ENCODE measurements at places on chromosomes 3 and 15.

- DNase-seq = no peak
Measured at GRCh38 chr3:27340534-27340933, 28.6 kb downstream of the NEK10 start.

- peak; percentile 55 for DNase-seq
Measured at GRCh38 chr3:9037144-9037711, 74.0 kb upstream of the RAD18 start.

DNA sequence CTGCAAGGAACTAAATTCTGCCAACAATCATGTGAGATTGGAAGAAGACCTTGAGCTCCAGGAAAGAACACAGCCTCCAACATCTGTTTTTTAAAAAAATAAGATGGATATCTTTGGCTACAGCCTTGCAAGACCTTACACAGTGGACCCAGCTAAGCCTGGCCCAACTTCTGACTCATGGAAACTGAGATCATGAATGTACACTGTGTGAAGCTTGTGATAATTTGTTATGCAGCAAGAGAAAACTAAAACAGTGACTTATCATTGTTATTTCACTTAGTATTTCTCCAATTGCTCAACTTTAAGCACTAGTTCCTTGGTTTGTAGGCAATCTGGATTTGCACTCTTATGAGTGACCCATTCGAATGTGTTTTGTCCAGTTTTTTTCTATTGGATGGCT, 29.3 kb downstream of the SHQ1 start:
- no peak for DNase-seq

DNA sequence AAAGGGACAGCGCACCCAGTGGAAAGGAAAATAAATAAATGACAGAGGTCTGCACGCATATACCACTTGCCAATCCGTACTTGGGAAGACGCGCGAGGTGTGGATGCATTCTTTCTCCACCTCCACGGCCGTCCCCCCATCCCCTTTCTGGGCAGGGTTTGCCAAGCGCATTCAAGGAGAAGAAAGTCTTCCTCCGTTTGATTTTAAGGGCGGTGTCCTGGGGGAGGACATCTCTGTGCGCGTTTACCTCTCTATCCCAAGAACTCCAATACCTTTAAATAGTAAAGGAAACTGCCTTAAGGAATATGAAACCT, 576 bp upstream of the MB21D2 start:
- no peak for DNase-seq

DNA sequence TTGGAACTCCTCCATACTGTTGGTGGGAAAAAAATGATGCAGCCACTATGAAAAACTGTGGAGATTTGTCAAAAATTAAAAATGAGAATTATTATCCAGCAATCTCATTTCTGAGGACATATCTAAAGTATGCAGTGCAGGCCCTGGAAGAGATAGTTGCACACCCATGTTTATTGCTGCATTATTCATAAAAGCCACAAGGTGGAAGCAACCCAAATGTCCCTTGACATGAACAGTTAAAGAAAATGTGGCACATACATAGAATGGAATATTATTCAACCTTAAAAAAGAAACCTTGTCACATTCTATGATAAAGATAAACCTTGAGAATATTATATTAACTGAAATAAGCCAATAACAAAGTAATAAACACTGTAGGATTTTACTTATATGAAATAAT, 80.9 kb upstream of the ARHGEF26 start:
- no peak for DNase-seq

- no peak for DNase-seq
Measured at GRCh38 chr3:156744631-156745030, 70.2 kb downstream of the TIPARP start.

DNA sequence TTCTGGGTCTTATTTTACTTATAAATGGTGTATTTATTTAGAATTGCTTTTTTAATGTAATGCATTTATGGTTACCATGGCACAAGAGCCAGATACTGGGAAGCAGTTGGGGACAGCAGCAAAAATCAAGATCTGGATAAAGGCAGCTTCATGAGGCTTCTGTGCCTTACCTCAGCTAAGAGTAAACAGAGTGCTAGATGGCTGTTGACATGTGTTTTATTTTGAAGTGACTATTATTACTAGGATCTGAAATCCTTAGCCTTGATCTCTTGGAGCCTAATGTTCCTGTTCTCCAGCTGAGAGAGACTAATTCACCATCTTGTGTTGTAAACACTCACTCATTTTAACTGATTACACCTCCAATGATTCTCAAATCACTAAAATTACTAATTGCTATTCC, 317.8 kb downstream of the LPP start:
- DNase-seq = no peak

DNA sequence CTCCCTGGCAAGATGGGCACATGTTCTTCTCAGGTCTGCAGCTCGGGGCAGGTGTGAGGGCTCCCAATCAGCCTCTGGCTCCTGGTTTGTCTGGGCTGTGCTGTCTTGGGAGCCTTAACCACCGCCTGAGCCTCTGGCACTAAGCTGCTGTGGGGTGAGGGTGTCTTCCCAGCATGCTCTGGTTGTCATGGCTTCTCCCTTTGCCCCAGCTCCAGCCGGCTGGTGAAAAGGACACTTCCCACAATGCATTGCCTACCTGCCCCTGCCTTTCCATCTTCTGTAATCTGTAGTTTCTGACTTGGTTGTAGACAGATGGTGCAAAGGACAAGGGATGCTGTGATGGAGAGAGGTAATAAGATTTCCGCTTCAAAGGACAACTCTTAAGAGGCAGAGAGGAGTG, 295.3 kb downstream of the TLE3 start:
- no peak for DNase-seq

- no peak for DNase-seq
Measured at GRCh38 chr15:27601239-27601960, 497.7 kb downstream of the OCA2 start.

DNA sequence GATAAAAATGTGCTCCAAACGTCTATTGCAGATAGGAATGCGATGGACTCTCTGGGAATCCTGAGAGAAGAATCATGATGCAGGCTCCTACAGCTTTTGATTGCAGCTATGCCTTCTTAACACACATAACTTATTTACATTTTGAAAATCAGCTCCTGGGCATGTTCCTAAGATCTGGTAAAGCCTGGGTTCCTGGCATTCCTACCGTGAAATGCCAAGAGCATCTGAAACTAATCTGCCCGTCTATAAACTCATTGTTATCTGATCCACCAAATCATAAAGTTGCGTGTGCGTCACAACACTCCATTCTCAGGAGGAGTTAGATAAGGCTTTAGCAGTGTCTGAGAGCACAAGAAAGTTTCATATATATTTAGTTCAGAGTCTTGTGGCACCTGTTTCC, 79.0 kb upstream of the VGLL3 start:
- no peak for DNase-seq

DNA sequence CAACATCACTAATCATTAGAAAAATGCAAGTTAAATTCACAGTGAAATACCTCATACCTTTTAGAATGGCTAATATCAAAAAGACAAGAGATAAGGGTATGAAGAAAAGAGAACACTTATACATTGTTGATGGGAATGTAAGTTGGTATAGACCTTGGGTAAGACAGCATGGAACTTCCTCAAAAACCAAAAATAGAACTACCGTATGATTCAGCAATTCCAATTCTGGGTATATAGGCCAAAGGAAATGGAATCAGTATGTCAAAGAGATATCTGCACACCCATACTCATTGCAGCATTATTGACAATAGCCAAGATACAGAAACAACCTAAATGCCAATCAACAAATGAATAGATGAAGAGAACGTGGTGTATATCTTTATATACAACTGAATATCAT, 166.8 kb upstream of the LRRN1 start:
- no peak for DNase-seq

GRCh38 chr15:61186905-61187741, 42.0 kb downstream of the RORA start:
- no peak for DNase-seq

DNA sequence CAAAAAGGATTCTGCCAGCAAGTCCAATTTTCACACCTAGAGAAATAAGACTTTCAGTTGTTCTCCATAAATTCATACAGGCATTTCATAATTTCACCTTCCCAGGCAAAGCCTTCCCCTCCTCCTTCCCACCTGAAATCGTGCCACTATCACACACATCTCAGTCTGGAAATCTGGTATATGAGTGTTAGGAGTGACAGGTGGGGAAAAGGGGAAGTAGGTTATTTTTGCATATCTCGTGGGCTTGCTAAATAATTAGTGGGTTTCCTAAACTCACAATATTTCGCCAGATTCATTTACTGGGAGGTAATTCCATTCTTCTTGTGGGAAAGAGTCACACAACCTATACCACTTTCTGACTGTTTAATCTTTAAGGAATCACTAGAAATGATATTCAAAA, 7.4 kb downstream of the ALDH1A2 start:
- DNase-seq = no peak

- DNase-seq = no peak
Measured at GRCh38 chr15:88749699-88750098, 53.5 kb upstream of the ACAN start.

GRCh38 chr15:33191591-33191990, 2.9 kb downstream of the FMN1 start:
- no peak for DNase-seq

GRCh38 chr3:22798461-22798860, 404.7 kb upstream of the UBE2E2 start:
- DNase-seq = no peak

- DNase-seq = no peak
Measured at GRCh38 chr15:49103002-49103401, 52.4 kb downstream of the COPS2 start.

- DNase-seq = no peak
Measured at GRCh38 chr3:186680869-186681268, 15.1 kb downstream of the HRG start.

GRCh38 chr3:191634902-191635301, 173.9 kb downstream of the PYDC2 start:
- DNase-seq = no peak

DNA sequence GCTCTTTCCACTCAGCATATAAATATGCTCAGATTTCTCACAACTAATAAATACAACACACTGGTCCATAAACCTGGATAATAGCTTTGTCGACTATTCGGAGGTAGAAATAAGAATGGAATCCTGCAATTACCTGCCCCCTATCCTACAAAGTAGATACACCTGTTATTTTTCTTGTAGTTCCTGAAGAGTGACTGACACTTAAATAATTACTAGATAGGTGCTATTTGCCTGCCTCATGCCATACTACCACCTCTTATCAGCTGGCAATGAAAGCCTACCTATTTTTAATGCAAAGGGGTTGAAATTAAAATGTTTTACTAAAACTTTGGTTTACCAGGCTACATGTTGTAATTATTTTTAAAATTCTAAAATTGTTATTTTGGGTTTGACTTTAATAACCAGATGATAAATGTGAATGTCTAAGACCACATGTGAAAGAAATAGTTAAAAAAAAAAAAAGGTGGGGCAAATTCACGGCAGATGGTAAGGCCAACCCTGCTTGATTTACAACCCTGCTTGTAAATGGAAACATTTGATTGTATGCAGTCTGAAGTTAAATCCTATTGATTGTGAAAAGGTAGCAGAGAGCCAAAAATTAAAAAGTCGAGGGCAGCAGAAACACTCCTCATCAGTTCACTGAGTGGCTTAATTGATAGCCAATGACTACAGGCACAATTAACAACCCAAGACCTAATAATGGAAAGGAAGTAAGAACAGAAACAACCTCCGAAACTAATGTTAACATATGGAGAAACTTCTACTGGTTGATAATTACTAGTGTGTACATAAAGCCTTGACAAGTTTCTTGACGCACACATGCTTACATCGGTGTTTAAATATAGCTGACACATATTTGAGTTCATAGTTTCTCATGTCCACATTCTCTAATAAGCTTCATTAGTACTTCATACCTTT, 8.9 kb downstream of the PEAK1 start:
- DNase-seq = no peak

GRCh38 chr3:148718982-148719862, 21.5 kb downstream of the AGTR1 start:
- no peak for DNase-seq

GRCh38 chr15:80494351-80494751, 90.2 kb downstream of the ARNT2 start:
- DNase-seq = no peak

DNA sequence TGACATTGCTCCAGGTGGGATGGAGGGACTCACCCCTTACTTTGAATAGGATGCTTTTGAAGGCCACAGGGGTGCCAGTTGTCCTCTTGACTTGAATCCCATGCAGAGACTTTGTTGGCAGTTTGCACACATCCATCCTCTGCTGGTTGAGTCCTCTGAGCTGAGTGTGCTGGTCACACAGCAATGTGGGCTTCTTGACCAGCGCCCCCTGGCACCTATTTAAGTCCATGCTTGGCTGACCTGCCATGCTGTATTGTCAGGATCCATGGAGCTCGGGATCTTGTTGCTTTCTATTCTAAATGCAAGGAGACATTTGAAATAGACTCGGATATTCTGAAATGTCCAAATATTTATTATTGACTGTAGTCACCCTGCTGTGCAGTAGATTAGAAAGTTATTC, 19.8 kb downstream of the RAB7A start:
- DNase-seq = no peak

DNA sequence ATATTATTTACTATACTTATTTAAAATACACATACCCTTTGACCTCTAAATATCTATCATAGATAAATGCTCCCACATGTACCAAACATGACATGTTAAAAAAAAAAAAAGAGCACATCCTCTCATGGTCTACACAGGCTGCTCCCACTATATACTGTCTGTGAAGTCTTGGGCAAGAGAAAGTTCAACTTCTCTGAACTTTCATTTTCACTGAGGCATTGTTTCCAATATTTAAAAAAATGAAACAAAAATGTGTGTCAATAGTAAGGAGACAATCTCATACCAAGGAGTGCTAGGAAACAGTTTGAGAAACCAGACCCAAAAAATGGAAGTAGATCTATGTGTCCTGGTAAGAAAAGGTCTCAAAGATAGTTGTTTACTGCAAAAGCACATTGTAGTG, 29.3 kb downstream of the SLC4A7 start:
- DNase-seq = no peak

- DNase-seq = no peak
Measured at GRCh38 chr3:73144828-73145227, 83.4 kb downstream of the EBLN2 start.

- no peak for DNase-seq
Measured at GRCh38 chr3:131778526-131778925, 256.3 kb downstream of the CPNE4 start.

GRCh38 chr15:80709542-80709941, 14.4 kb downstream of the ABHD17C start:
- no peak for DNase-seq

- DNase-seq = no peak
Measured at GRCh38 chr3:32571192-32571485, 481 bp upstream of the DYNC1LI1 start.

- peak; percentile 30 for DNase-seq
Measured at GRCh38 chr3:130850044-130850797, 43.7 kb upstream of the ATP2C1 start.

DNA sequence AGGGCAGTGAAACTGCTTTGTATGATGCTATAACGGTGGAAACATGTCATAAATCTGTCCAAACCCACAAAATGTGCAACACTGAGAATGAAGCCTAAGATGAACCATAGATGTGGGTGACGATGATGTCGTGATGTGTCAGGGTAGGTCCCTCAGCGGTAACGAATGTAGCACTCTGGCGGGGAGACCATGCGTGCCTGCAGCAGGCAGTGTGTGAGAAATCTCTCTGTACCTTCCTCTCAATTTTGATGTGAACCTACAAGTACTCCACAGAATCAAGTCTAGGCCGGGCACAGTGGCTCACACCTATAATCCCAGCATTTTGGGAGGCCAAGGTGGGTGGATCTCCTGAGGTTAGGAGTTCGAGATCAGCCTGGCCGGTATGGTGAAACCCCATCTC, 268.2 kb upstream of the LYSMD4 start:
- DNase-seq = no peak

GRCh38 chr3:89049119-89049518, 58.3 kb upstream of the EPHA3 start:
- DNase-seq = no peak
